AG09309 (cell line): ENCODE measurements at places on chromosomes 5 and 9.

- peak; percentile 52 for DNase-seq
Measured at GRCh38 chr9:3746296-3747275, 220.8 kb upstream of the RFX3 start.

DNA sequence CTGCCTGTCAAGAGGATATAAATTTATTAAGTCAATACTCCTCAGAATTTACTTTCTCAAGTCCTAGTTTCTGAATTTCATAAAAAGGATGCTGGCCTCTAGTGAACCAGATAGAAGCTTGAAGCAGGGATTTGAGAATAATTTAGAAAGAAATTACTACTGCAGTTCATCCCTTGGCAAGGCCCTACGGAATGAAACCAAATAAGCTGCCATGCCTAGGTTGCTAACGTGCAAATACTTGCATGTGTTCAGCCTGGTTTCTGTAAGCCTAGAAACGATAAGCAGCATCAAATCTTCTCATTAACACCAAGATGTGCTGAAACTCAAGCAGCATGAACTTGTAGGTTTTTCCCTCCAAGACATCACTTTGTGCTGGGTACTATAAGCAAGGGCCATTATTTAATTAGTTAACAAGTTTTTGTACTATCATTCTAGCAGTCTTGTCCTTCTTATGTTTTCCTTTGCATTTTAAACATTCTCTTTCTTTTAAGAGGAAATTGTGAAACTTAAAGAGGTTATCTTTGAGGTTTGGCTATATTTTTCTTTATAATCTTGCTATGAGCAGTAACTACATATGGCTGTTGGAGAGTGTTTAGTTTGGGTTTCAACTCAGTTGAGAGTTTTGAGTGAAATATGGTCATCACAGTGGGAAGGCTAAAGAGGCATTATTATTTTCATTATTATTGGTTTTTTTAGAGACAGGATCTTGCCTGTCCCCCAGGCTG is 71.8 kb downstream of the ADAMTSL1 start:
- no peak for DNase-seq

GRCh38 chr9:34570376-34570775 is 19.1 kb downstream of the CNTFR start:
- no peak for DNase-seq

DNA sequence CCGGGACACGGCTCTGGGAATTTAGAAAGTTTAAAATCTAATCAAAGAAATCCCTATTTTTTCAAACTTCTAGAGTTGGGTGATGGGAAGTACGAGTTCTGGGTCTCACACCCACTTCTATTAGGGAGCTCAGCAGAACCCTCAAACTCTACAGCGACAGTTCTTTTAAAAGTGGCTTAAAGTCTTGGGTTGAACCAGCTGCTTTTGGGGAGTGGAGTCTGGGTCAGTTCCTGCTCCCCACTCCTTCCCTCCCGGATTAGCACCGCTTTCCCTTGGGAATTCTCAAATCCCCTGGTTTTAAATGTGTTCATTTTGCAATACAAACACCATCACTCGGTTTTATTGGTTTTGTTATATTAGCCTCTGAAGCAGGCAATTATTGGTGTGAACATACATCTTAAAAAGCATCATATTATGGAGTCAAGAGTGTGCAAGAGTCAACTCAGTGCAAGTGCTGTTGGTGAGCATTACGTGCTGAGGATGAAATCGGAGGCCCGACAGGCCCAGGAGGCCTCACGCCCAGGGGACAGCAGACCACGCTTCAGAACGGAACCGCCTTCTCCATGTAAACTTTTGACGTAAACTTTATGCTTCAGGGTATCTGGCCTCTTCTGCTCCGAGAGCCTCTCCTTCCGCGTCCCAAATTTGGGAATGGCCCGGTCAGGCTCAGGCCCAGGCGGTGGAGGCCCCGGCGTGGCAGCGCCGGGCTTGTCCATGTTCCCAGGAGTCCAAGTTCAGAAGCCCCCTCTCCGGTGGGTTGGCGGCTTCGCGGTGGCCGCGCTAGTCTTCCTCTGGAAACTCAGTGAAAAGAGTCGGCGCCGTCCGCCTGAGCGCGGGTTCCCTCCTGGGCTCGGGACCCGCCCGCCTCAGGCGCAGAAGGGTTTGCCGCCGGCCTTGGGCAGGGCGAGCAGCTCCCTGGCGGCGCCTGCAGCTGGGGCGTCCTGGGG is 5.3 kb downstream of the IRX4 start:
- DNase-seq: no peak

DNA sequence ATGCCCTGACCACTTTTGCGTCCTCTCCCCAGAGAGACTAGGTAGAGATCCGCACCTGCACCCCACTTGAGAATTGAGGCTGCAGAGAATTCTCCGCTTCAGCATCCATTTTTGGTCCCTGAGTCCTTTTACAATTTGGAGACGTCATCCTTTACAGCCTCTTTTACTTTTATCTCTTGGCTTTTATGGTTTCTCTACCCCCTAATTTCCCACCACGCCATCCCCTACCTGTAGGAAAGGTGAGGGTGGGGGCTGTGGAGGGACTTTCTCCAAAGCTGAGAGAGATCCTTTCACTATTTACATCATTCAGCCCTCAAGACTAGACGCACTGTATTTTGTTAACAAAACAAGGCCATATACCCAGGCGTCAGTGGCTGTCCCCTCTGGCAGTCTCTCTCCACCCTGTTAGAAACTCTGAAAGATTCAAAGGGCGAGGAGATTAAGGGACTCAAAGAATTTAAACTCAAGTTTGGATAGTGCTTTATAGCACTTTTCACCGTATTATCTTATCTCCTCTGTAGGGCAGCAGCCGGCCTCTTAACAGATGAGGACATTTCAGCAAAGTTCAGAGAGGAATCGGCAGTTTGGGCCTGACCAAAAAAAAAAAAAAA is 1.7 kb downstream of the MSX2 start:
- no peak for DNase-seq
